ENCODE measurements at places on chromosomes 6 and 20.

GRCh38 chr20:3398681-3399252, 8.7 kb downstream of the DNAAF9 start:
- DNase-seq, result no peak

- DNase-seq, result no peak
Observed at GRCh38 chr6:66993272-66993671, 1286.2 kb upstream of the EYS start.

GRCh38 chr20:21090111-21090618, 16.0 kb downstream of the LINC00237 start:
- no peak for DNase-seq

GRCh38 chr6:21780141-21780540, 186.6 kb downstream of the SOX4 start:
- DNase-seq, result no peak

DNA sequence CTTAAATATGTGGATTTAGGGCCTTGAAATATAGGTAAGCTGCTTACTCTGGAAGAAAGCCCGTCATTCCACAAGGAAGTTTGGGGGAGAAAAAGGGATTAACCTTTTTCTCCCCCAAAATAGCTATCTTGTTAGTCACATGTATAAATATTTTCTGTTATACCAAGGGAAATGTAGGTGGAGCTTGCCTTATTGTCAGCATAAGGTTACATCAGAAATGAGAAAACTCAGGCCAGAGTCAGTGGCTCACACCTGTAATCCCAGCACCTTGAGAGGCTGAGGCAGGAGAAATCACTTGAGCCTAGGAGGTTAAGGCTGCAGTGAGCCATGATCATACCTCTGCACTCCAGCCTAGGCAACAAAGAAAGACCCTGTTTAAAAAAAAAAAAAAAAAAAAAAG, 129.9 kb downstream of the LRFN2 start:
- DNase-seq, result no peak

DNA sequence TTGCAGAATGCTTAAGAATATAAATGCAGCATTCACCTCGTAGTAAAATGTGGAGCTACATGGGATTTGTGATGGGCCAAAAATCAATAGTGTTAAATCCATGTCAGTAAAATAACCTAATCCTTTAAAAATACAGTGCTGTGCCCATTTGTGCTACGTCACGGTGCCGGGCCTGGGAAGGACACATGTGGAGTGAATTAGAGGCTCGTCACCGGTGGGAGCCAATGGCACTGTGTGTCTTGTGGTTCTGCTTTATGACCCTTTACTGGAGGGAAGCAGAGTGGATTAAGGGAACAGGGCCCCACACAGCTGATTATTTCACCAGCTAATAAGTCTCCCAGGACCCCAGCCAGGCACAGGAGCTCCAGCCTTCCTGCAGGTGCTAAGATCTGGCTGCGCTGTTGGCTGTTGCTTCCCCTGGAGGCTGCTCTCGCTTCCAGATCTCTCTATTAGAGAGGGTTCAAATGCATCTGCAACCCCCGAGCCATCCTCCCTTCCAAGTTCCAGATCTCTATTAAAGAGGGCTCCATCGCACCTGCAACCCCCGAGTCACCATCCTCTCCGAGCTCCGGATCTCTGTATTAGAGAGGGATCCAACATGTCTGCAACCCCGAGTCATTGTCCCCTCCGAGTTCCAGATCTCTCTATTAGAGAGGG, 405.8 kb downstream of the CDH4 start:
- DNase-seq, result no peak
